CD4-positive, alpha-beta T cell treated with Interferon alpha-2 for 1 hour (primary cell): ENCODE measurements at places on chromosomes 1 and 21.

DNA sequence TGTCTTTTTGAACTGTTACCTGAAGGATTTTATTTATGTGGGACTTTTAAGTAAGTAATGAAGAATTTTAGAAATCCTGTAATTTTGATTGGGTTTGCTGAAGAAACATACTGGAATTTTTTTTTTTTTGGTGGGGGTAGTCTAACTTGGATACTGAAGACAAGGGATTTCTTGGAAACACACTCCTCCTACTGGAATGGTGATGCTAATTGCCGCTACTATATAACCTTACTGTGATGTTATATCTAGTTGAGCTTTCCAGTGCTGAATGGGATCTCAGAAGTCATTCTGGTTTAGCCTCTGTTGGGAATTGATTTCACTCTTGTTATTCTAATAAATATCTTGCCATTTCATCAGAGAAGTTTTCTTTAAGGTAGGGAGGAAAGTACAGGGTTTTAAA lies 8.4 kb downstream of the PPP2R5A start:
- DNase-seq: no peak

DNA sequence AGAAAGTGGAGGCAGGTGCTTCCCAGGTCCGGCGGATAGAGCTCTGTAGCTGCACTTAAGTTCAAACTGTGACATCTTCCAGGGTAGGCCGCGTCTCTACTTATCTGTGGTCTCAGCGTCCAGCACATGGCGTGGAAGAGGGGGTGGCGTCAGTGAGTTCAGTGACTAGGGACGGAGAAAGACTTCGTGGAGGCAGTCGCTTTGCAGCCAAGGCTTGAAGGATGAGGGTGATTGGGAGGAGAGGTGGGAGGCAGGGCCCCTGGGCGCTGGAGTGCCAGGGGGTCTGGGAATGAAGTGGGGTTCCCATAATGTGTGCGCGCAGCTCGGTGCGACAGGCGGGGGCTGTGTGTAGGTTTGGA lies 444 bp upstream of the AGO1 start:
- DNase-seq: no peak

- no peak for DNase-seq
These were observed 434.5 kb downstream of the KIF26B start for GRCh38 chr1:245589316-245589715.

GRCh38 chr1:241316372-241316771 lies 40.6 kb downstream of the RGS7 start:
- DNase-seq: no peak

DNA sequence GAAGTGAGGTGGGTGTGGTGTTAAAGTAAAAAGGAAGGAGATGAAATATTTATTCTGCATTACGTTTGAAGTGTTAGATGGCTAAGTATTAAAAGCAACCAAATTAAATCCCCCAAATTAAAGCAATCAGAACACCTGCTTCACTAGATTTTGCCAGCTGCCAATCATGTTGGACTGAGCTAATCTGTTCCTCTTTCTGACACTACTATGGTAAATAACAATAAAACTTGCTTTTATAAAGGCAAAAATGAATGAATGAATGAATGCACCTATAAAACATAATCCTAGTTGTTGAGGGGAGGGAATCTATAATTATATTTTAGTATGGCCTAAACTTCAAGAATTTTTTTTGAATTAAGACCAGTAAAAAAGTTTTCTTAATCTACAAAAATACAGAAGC lies 51.0 kb downstream of the RAB3GAP2 start:
- no peak for DNase-seq

- DNase-seq: no peak
These were observed 111.9 kb downstream of the ADSS2 start for GRCh38 chr1:244339776-244340175.

DNA sequence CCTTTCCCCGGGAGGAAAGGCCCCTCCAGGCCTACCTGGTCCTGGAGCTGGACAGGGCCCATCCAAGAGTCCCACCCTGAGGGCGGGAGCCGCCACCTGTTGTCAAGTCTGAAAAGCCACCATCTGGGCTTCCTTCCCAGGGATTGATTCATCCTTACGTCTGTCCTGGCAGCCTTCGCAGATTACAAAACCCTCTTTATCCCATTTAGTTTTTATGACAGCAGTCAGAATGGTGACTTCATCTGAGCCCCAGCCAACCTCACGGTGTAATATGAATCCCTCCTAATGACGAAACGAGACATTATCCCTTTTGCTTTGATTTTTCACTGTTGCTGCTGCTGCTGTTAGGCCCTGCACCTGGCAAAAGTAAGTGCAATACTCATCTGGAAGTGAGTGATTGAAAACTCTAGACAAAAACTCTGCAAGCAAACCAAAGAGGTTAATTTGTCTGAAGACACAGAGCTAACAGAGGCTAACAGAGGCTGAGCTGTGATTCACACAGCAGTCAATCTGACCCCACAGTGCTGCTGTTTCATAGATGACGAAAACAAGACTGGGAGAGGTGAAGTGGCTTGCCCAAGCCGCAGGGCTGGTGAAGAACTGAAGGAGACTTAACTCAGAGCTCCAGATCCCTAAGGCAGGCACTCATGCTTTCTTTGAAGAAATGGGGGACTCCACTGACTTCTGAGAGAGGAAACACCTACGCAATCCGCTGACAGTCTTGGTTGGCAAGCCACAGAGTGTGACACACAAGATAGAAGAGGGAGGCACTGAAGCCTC lies 30.0 kb upstream of the S100A7 start:
- peak; percentile 23 for DNase-seq

DNA sequence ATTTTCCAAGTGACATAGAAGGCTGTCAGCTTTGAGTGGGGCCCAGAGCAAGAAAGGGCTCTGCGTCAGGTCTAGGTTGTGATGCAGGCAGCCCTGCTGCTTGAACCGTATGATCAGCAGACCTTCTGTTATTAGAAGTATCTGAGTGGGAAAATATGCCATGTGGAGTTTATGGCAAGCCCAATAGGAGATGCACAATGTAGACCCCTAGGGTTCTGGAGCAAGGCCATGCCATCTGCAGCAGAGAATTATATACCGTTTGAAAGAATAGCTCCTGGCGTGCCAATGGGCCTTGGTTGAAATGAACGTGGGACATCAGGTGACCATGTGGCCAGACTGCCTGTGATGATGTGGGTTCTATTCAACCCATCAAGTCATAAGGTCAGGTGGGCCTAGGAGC lies 44.1 kb upstream of the ZBTB18 start:
- no peak for DNase-seq

DNA sequence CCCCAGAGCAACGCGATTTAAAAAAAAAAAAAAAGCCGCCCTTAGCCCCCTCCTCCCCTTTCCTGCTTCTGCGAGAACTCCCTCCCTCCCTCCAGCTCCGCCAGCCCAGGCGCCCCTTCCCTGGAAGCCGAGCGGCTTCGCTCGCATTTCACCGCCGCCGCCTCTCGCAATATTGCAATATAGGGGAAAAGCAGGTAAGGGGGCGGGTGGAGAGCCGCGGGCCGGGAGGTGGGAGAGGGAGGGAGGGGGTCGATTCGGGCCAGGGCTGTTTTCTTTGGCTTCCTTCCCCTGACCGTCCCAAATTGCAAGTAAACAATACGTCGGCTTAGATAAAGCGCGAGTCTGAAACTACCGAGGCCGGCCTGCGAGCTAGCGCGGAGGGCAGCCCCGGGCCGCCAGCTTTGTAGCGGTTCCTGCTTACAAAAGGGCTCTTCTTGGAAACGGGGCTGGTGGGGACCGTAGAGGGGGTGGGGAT lies 408 bp downstream of the LMO4 start:
- DNase-seq: peak; percentile 70
